PC-9 (cell line): ENCODE measurements at places on chromosomes 2 and 18. TPM values are rescaled to one million over a fixed set of nuclear protein-coding genes. Genes with fewer than 3 reads are reported as not detected.

The MEIS1 gene
- 5.4 and 9.1 TPM in 2 replicates for total RNA-seq

- DNase-seq, result no peak
These were observed 272.7 kb upstream of the DOK6 start for GRCh38 chr18:69127873-69128500.

DNA sequence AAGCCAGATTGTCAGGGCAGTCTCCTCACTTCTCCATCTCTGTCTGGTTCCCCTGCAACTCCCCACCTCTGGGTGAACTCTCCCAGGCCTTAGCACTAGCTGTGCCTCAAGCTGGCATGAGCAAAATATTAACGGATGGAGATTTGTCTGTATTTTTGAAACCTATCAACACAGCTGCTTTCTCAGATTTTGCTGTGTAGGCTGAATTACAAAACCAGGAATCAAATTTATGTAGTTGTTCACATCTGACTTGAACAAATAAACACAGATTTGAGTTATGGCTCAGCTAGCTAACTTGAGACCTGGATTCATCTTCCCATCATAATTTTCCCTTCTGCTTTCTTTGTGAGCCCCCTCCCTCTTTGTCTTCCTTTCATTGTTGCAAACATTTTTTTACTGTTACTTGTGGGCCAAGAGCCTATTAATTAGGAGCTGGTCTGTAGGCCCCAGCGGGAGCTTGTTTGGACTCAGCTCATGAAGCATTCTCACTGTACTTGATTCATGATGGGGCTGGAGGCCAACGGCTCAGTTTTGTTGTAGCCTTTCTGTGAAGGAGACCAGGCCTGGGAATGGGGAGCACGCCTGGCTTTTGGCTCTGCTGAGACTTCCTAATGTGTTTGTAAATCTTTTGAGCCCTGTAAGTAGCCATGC is 164.1 kb upstream of the GATA6 start:
- no peak for DNase-seq

GRCh38 chr18:3153107-3153704 is 66.6 kb downstream of the MYOM1 start:
- no peak for DNase-seq

GRCh38 chr2:220579452-220579851 is 952.0 kb downstream of the SLC4A3 start:
- no peak for DNase-seq
